Bronchial epithelial cell (primary cell): ENCODE measurements at places on chromosomes 6 and 20. TPM values are rescaled to one million over a fixed set of nuclear protein-coding genes. Genes with fewer than 3 reads are reported as not detected.

NOX3 gene
- not detected in 2 replicates for total RNA-seq

DNA sequence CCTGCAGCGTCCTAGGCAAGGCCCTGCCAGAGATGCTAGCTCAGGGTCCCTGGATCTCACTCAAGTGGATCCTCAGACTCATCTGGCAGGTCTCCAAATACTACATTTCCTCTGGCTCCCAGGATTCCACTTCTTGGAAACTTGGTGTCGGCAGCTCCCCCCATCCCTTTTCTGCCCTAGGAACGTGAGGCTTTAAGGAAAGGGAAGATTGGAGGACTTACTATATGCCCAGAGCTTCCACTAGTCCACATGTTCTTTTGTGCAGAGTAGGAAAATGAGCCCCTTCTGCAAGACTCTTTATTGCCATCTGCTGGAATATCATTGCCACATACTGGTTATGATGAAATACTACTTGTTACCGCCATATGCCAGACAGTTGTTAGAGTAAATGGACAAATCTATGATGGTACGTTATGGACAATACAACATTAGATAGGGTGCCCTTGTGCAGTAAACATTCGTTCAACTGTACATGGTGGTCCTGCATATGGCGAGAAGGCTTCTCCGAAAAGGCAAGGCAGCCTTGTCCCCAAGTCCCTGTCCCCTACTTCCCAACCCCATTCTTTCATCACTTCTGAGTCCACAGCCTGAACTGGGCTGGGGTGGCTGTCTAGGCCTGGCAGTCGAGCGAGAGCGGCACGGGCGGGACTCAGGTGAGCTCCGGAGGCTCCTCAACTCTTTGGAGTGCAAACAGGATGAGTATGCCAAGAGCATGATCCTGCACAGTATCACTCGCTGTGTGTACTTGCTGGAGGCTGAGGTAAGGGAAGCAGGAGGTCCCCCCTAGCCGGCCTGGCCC is 780 bp downstream of the ARMC12 start:
- DNase-seq, result peak; percentile 77

DNA sequence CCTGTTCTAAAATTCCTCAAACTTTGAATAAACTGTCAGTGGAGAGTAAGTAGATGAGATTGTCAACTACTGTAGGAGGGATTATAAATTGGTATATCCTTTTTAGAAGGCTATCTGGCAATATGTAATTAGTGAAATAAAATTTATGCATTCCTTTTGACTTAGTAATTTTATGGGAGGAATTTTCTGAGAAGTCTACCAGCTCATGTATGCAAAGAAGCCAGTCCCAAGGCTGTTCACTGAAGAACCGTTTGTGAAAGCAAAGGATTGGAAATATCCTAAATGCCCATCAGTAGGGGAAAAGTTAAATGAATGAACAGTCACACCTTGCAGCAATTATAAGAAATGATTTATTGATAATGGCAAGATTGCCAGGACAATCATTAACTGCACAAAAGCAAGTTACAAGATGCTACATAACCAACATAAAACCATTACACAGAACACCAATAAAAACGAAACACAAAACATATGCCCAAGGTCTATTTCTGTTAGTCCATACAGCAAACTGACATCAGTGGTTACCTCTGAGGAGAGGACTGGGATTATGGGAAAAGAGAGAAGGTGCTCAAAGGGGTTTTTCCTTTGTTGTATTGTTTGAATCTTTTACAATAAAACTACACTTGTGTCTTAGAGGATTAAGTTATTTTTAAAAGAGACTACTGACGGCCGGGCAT is 4.6 kb upstream of the DSTN start:
- DNase-seq, result no peak

DNA sequence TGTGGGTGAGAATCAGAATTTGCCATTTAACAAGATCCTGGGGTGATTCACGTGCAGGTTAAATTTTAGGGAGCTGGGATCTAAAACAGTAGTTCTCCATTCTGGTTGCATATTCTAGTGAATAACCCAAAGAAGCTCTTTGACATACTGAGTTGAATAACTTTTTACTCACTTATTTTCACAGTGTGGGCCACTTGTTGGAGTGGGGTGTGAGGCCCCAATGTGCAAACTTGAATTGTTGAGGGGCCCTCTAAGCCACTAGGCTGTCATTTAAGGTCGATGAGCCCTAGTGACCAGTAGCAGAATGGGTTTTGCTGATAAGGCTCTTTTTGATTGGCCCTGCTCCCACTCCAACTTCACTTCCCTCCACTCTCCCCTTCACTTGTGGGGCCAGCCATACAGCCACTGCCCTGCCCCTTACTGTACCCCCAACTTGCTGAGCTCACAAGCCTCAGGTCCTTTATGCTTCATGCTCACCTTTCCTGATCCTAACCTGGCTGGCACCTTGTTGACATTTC is 33.6 kb upstream of the RIPOR2 start:
- no peak for DNase-seq

GRCh38 chr20:44610313-44610962 is 28.1 kb downstream of the PKIG start:
- DNase-seq, result no peak

- DNase-seq, result no peak
Measured at GRCh38 chr6:44020148-44020547, 107.1 kb downstream of the MRPL14 start.

MICA gene
- 47.6 and 51.6 TPM in 2 replicates for total RNA-seq

- peak; percentile 23 for DNase-seq
Measured at GRCh38 chr6:104855507-104855906, 4.2 kb downstream of the HACE1 start.

HNF4A gene
- not detected in 2 replicates for total RNA-seq

DNA sequence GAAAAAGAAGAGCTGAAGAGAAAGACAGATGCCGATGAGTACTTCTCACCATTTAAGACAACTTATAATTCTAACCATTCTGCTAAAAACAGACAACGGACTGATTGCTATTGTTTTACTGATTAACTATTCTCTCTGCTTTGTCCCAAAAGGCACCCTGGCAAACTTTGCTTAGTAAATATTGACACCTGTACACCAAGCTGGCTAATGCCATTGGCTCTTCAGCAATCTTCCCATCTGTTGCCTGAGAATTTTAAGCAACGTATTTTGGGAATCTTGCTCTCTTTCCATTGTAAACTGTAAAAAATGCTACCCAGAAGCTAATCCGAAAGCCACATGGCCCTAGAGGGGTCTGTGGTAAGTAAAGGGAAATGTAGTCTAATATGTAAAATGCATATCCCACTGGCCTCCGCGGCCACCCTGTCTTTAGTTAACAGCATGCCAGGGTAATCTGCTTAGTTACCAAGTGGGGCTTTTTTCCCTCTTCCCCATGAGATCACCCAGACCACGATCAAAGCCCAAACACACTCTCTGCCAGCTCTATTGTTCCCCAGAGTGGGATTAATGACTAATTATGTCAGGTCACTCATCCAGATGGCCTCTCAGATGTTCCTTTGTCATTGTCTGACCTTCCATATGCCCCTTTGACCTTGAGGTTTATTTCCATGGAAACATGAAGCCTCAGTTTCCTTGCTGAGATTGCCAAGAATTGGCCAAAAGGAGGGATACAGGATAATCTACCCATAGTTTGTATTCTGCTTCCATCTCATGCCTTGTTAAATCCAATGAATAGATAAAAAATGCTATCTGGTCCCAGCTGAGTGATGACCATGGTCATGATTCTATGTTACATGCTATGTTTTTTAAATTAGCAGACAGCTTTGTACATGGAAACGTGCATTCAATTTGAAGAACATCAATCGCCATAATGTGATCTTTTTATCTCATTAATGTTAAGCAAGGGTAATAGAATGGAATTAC is 216.4 kb upstream of the MCHR2 start:
- no peak for DNase-seq

DNA sequence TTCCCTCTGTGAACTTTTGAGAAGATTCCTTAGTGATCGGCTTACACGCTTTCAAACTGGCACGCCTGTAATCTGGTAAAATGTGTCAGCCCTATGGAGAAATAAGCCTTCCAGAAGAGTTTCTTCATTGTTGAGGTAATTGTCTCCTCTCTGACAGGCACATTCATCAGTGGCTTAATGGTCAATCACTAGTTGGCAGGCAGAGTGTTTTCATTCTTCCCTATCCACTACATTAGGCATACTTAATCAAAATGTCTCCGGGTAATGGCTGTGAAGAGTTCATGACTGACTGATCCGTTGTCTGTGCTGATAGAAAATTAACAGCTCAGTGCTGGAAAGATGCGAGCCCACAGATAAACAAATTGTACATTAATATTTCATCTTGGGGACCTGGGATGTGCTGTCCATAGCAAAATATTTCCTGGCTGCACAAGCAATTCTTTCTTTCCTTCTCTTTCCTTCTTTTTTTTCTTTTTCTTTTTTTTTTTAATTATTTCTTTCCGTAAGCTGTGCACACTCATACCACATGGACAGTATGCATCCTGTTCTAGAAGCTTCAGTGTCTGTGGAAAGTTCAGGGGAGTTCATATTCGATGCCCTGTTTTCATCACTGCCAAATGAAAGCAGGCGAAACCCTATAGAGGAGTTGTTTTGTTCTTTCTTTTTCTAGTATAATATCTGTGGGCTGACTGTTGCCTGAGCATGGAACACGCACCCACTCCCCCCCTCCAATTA is 31.4 kb downstream of the TSHZ2 start:
- DNase-seq, result no peak

GRCh38 chr6:38350942-38351341 is 288.8 kb downstream of the BTBD9 start:
- no peak for DNase-seq

DNA sequence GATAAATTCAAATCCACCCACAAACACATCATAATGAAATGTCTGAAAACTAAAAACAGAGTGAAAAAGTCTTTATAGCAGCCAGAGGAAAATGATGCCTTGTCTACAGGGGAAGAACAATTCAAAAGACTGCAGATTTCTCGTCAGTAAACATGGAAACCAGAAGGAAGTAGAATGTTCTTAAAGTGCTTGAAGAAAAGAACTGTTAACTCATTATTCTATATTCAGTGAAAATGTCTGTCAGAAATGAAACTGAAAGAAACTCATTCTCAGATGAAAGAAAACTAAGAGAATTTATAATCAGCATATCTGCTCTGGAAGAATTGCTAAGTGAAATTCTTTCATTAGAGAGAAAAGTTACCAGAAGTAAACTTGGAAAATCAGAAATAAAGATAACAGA is 416.1 kb downstream of the TBC1D32 start:
- no peak for DNase-seq

FNDC1 gene
- not detected in 2 replicates for total RNA-seq

UBE2C gene
- total RNA-seq, result 0.26 and 1.8 TPM in 2 replicates

- DNase-seq, result no peak
Measured at GRCh38 chr6:39982720-39983119, 48.5 kb upstream of the MOCS1 start.

GRCh38 chr6:122165014-122165413 is 234.4 kb upstream of the HSF2 start:
- DNase-seq, result no peak

GRCh38 chr6:30725713-30726505 is 5.8 kb downstream of the TUBB start:
- DNase-seq, result peak; percentile 28

DNA sequence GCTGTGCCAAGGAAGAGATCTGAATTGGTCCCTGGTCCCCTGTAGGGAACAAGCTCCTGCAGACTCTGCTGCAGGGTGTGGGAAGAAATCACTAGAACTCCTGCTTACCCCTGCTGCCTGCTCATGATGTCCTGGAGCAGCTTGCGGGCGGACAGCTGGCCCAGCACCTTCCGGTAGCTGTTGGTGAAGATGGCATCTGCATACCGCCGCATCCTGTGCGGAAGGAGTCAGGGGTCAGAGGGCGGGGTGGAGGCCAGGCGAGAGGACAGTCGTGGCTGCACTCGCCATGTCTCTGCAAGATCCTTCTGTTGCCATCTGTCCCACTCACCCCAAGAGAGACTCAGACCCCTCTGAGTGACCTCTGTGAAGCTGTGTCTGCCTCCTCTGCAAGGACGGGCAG is 5.3 kb downstream of the GHRH start:
- no peak for DNase-seq
